HL-60 (cell line): ENCODE measurements at places on chromosomes 6 and 20.
A peak's percentile ranks its signal among the peaks of the same experiment; 100 is the strongest.

- DNase-seq = peak; percentile 92
These were observed 74.7 kb upstream of the TMEM170B start for GRCh38 chr6:11462742-11463397.

DNA sequence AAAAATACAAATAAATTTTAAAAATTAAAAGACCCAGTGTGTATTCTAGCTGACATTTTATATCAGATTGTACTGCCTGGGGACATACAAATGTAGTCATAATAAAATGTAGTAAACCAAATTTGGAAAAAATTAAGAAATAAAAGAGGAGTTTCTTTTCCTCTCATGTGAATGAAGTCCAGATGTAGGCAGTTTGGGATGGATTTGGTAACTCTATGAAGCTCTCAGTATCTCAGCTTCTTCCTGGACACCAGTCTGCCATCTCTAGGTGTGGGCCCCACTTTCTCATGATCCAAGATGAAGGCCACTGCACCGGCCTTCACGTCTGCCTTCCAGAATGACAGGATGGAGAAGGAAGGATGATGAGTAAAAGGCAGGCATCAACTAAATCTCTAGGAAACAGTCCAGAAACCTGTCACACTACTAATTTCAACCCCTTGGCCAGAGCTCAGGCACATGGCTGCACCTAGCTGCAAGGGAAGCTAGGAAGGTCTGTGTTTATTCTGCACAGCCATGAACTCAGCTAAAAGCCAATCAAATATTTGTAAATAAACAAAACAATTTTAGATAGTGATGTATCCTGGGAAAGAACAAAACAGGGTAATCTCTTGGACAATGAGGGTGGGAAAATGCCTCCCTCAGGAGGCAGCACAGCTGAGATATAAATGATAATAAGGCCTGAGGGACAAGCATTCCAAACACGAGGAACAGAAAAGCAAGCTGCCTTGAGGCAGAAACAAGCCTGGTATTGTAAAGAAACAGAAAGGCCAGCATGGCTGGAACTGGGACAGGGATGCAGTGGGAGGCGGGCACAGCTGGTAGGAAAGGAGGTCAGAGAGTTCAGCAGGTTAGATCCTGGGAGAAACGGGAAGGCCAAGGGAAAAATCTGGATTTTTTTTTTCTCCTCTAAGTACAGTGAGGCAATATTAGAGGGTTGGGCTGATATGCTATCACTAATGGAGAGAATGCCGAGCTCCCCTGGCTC is 88.5 kb upstream of the PTPN1 start:
- no peak for DNase-seq

GRCh38 chr20:45017857-45018256 is 51.5 kb downstream of the STK4 start:
- DNase-seq = no peak

DNA sequence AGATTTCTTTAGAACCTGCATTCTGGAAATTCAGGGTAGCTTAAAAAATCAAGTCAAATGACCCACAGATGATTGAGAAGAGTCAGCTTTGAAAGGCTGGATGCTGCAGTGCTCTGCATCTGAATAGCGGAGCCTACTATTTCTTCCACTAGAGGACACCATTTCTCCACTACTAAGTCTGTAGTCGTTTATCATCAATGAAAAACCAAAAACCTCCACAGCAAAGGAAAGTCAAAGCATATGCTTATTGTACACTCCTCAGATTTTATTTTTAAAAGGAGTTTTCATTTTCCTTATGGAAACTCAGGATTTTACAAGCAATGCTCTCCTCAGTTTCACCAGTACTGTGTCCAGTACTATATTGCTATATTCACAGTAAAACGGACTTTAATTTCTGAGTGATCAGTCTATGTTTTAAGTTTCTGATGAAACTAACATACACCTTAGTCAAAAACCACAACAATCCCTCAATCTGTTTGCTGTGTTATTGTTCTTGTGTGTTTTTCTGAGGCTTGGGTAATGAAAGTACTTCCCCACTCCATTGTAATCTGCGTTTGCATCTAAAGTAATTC is 50.5 kb upstream of the ENPP5 start:
- no peak for DNase-seq

DNA sequence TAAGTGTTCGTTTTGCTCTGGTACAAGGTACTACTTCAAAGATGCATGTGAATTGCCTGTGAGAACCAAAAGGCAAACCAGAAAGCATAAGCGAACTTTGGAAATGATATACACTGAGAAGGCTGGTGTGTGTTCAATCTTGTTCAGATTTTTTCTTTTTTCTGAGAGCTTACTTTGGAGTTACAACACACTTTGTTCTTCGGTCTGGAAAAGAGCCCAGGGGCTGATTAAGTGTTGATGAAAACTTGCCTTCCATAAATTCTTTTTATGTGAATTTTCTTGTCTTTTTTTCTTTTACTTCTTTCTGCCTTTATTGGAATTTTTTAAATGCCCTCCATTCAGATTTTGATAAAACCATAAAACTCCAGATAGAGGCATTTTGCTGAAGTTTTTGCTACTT is 395.1 kb upstream of the SASH1 start:
- no peak for DNase-seq

DNA sequence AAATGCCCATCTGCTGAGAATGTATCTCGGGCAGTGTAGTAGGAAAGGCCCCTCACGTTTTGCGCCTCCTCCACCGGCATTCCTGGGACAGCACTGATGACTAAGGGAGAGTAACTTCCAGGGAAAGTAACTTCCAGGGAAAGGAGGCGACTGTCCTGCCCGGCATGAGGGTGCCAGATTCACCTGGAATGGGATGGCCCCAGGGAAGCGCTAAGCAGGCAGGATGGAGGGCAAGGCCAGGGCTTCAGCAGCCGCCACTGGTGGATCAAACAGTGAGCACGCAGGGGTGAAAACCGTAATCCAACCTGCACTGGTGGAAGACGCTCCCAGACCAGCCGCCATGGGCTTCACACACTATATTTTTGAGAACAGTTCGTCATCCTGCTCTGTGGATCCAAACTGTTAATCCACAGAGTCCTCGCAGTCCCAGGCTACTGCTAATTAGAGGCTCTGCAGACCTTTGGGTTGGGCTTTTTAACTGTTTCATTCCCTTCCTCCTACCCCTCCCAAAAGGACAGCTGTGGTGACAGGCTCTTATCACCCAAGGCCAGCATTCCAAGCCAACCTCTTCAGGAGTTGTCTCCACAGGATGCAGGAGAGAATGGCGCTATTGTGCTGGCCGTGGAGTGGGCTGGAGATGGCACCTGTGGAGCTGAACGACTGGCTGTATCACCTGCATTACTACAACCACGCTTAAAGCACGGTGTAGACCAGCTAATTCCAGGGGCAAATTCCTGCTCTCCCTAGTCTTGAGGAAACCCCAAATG is 178.9 kb downstream of the DLL1 start:
- no peak for DNase-seq

DNA sequence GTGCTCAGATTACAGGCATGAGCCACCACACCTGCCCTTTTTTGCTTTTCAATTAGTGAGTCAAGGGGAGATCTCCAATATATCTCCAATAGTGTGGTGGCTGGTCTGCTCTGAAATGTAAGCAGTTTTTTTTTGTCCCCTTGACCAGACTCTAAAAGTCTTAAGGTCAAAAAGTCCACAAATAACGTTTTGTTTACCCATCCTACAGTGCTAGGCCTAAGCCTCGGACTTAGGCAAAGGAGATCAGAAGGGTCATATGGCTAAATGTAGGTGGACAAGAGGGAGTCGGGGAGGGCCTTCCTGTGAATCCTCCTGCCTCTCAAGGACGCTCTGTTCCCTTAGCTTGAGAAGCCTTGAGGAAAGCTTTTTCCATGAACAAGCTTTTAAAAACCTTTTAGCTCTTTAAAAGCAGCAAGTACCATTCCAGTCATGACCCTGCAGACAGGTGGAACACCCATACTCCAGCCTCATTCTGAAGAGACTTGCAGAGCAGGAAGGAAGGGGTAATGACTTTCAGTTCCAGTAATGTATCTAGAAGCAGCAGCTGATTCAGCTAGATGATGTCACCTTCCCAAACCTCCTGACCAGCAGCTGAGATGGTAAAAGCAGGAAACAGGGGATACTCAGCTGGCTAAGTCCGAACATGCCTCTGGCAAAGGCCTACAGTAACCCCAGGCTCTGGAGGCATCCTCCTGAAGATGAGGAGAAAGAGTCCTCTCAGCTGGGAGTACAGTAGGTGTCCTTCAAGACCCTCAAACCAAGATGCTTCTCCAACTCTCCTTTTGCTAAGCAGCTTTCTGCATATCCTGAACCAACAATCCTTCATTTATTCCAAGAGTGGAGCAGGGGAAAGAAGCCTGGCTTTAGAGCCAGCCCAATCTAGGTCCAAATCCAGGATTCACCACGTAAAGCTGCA is 23.6 kb downstream of the BCL2L1 start:
- DNase-seq = no peak

DNA sequence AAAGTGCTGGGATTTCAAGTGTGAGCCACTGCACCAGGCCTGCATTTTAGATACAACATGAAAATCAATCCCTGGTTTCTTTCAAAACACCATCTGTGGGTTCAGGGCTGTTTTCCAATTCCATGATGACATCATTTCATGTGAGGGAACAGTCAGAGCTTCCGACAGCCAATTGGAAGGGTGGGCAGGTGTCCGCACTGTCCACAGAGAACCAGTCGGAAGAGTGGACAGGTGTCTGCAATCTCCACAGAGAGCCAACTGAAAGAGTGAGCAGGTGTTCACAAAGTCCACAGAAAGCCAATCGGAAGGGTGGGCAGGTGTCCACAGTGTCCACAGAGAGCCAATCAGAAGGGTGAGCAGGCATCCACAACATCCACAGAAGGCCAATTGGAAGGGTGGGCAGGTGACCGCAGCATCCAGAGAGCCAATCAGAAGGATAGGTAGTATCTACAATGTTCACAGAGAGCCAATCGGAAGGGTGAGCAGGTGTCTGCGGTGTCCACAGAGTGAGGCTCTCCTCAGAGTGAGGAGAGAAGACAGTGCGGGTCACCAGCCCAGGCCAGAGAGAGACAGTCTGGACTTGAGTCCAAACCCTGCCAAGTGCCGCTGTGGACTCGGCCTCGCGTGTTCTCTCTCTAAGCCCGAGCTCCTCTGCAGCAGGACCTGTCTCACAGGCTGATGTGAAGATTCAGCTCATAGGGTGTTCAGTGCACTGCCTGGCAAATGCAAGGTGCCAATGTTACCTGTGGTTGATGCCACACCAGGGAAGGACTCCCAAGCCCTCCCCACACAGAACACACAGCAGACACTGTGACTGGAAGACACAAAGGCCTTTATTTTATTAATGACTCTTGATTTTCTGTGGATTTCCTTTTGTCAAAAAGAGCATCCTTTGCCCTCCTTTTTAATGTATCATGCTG is 57.3 kb downstream of the DLL1 start:
- no peak for DNase-seq

DNA sequence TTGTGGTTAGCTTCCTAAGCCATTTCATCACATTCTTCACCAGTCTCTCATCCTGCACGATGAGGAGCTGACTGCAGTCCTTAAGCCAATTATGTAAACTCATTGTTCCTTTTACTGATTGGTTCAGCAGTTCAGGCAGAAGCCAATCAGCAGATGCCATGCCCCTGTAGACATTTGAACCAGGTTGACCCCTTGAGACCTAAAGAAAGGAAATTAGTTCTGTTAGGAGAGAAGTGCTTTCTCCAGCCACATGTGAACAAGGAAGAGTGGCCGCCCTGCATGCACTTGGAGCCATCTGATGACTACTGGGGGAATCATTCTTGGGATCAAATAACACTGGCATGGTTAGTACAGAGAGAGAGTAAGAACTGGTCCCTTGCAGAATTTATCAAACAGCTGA is 535.2 kb upstream of the ID4 start:
- DNase-seq = no peak

- no peak for DNase-seq
These were observed 289.6 kb downstream of the TBC1D7 start for GRCh38 chr6:13038741-13039190.

DNA sequence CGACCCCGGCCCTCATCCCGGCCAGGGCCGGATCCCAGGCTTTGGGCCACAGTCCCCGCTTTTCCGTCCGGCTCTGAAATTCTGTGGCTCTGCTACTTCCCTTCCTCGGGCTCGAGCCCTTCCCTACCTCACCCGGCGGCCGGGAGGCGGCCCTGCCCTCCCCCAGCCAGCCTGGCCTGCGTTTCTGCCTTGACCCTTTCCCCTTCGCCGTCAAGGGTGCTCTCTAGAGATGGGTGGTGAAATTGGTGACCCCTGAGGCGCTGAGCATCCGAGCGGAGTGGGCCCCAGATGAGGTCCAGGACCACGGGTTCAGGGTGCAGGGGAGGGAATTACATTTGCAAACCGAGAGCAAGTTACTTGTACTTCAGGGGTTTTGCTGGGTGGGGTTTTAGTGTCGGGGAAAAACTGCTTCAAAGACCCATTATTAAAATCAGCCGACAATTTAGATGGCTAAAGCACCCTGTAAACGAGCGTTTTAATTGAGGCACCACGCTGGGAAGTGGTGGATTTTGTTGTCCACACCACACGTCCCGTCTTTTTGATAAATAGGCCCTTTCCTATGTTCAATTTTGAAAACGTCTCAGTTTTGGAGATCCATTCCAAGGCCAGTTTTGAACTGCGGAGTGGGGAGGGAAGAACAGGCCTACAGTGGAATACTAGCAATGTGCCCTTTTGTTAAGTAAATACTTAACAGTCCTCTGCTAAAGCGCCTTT is 9.9 kb downstream of the TFAP2A start:
- DNase-seq = no peak

- DNase-seq = no peak
These were observed 79.4 kb downstream of the SASH1 start for GRCh38 chr6:148422085-148422484.

DNA sequence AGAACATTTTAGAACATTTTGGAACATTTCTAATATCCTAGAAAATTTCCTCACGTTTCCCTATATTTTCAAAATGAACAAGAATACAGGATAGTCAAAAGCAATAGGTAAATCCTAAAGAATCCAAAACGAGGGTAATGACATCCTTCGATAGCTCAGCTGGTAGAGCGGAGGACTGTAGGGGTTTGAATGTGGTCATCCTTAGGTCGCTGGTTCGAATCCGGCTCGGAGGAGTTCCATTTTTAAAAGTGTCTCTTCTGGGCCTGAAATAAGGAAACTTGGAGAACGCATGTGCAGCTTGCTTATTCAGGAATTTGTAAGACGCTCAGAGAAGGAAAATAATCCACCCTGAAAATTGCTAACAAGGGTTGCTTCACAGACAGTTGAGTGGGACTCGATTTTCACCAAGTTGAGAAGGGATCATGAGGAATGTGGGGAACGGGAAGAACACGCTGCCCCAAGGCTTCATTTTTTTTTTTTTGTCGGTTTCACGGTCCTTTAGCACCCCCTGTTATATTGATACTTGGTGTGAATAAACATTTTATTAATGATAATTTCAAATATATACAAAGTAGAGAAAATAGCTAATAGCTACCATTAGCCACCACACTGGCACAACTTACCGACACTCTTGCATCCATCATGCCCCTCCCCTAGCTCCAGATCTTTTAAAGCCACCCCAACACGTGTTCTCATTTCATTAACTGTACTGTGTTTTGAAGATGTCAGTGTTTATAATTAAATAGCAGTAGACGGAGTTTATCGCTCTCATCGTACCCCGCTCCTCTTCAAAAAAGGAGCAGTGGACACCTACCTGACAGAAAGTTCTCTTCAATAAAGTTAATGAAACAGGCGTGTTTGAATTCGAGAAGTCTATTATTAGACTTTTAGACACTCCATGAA is 1.8 kb upstream of the ABT1 start:
- DNase-seq = no peak

GRCh38 chr6:145621776-145622175 is 113.5 kb downstream of the EPM2A start:
- no peak for DNase-seq

- no peak for DNase-seq
These were observed 142.2 kb upstream of the AFDN start for GRCh38 chr6:167684276-167685104.

- DNase-seq = no peak
These were observed 48.9 kb downstream of the PHF20 start for GRCh38 chr20:35820715-35821114.

- DNase-seq = no peak
These were observed 31.8 kb downstream of the PSMB9 start for GRCh38 chr6:32885698-32886286.
